Omental fat pad (tissue), 4 donors: ENCODE measurements at places on chromosomes 2 and 18. TPM values are rescaled to one million over a fixed set of nuclear protein-coding genes. Genes with fewer than 3 reads are reported as not detected.

FBXO41 gene
- 1.8 TPM for total RNA-seq

GCG gene
- not detected for total RNA-seq

DNA sequence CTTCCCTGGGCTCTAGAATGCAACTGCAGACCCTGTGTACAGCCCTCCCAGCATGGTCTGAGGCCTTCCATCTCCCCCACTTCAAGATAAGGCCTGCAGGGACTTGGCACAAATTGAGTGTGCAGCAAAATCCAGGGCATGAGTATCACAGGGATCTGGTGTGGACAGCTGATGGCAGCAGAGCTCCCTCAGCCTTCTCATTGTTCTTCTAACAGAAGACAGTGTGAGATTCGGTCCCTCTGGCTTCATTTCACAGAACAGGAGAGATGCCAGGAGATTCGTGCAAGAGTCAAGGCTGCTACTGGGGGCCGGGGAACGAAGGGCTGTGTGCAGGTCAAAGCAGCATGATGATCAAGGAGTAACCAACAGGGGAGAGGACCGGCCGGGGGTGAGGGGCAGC, 85.8 kb downstream of the UXS1 start:
- DNase-seq: no peak

TMEM150A gene
- total RNA-seq: 20.1 TPM

GRCh38 chr2:102726128-102727087, 35.4 kb upstream of the TMEM182 start:
- DNase-seq: no peak

- no peak for DNase-seq
Observed at GRCh38 chr2:233990261-233990798, 60.2 kb upstream of the SPP2 start.

VWC2L gene
- total RNA-seq: not detected

DNA sequence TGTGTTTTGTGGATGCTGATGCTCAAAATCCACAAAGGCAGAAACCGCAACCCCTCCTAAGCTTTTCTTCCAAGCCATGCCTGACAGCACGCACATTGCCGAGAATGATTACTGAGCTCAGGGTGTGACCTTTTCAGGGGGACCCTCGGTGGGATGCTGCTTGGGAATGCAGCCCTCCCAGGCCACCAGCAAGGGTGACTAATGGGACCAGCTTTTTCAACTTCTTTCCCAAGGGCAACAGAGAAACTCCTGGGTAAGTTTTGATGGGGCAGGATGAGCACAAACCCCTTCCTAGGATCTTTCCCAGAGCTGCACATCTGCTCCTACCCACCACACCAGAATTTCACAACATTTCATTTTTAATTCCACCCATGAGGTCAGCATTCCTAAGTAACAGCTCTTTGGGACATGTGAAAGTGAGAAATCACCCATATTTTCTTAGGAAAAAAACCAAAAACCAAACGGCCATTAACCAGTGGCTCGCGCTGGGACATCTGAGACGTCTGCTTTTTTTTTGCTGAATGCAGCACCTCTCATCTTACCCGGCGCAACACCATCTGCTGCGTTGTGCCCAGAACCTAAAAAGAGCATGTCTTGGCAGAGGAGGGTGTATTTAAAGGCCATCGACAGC, 119.0 kb downstream of the ARL4C start:
- no peak for DNase-seq

GRCh38 chr2:12155303-12156051, 409.0 kb downstream of the LPIN1 start:
- no peak for DNase-seq
